Mucosa of gallbladder (tissue), 1 donor: ENCODE measurements at places on chromosomes 13 and 19. TPM values are rescaled to one million over a fixed set of nuclear protein-coding genes. Genes with fewer than 3 reads are reported as not detected.

Gene SIGLEC5
- 1.1 TPM for total RNA-seq

GRCh38 chr19:30167206-30167868, 204.8 kb upstream of the ZNF536 start:
- no peak for DNase-seq

Gene TPT1
- 3,971 TPM for total RNA-seq

Gene CYP4F2
- 66.6 TPM for total RNA-seq
